RCC 7860 (cell line): ENCODE measurements at places on chromosomes 7 and 10.

- DNase-seq: peak; percentile 25
These were observed 259.0 kb downstream of the CXCL12 start for GRCh38 chr10:44125879-44126278.

DNA sequence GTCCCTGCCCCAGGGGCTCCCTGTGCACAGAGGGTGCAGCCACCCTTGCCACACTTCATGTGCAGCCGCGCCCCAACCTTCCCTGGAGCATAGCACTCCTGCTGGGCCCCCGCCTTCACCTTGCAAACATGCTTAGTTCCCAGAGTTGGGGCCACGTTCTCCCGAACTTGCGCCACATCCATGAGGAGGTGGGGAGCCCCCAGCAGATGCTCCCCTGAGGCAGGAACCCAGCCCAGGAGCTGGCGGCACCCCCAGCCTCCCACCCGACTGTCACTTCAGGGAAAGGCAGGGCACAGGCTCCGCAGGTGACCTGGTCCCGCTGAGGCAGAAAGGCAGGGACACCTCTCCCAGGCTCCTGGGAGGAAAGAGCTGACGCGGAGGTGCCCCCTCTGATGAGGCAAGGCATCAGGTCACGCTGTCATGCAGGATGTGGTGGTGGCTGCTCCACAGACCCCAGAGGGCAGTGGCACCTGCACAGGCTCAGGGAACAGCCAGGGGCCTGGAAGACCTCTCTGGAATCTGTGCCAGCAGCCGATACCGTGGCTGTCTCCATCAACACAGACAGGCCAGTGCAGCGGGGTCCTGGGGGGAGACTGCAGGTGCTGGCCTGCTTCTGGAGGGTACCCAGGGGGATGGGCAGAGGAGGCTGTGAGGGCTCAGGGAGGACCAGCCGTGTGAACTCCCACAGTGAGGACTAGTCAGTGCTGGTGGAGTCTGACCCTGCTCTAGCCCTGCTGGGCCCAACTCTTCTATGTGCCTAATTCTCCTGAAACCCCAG, 221.3 kb downstream of the MAD1L1 start:
- DNase-seq: no peak

DNA sequence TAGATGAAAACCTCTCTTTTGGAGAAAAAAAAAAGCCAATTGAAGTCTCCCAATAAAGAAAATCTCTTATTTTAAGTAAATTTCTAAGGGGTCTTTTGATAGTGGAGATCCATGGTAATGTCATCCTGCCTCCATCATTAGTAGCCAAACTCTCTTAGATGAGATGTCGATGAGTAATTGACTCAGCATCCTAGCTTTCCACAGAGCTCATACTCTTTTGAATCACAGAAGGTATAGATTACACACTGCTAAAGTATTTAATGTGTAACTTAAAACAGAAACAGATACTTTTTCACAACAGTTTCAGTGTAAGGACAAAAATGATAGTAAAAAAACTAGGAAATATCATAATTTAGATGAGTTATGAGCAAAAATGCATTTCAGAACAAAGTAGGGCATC, 19.4 kb downstream of the MAGI2 start:
- DNase-seq: peak; percentile 80

DNA sequence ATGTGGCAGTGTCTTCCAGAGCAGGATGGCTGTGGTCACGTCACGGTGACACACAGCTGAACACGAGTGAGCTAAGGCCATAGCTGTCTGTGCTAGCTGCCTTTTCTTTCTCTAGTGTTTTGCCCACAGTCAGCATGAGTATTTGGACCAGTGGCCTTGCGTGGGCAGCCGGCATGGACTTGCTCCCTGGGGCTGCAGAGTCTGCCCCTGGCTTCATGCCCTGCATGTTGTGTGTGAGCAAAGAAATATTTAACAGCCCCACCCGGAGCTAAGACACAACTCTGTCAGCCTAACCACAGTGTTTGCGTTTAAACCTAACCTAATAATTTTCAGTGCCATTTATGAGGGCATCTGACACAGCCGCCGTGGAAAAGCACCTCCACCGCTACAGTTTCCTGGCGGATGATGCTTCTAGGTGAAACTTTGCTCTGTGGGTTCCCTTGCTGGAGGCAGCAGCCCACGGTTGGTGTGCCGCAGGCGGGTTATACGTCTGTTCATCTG, 14.6 kb downstream of the CHST12 start:
- no peak for DNase-seq

- DNase-seq: no peak
These were observed 109.0 kb downstream of the RNF216 start for GRCh38 chr7:5672468-5672867.
